Left ventricle myocardium inferior (tissue), 1 donor: ENCODE measurements at places on chromosomes 7 and 10.
A peak's percentile ranks its signal among the peaks of the same experiment; 100 is the strongest.

DNA sequence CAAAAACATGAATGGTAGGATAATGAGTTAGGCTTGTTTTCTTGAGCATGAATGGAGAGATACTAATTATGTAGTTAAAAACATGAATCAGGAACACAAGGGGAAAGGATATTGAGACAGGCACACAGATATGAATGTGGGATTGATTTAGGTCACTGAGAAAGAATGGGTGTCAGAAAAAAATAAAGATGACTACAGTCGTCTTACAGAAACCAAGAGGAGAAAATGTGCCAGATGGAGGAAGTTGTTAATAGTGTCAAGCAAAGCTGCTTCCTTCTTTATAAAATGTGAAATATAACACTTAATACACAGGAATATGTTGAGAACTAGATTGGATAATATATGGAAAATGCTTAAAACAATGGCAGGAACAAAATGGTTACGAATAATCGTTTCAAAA, 173.3 kb upstream of the BET1 start:
- no peaks in the 10 kb centered on the region for H3K27me3 ChIP-seq
- H3K27ac ChIP-seq = no peak overlapping the region
- no peak overlapping the region for H3K4me3 ChIP-seq
- peaks cover 21% of the 10 kb centered on the region for H3K4me1 ChIP-seq
- no peaks in the 10 kb centered on the region for H3K36me3 ChIP-seq

GRCh38 chr7:3630081-3630480, 329.0 kb downstream of the SDK1 start:
- H3K27me3 ChIP-seq = no peaks in the 10 kb centered on the region
- H3K4me3 ChIP-seq = no peak overlapping the region
- H3K4me1 ChIP-seq = no peaks in the 10 kb centered on the region
- DNase-seq = no peak

GRCh38 chr7:130344271-130344866, at the start of gene CPA5:
TSS of gene CPA5 (plus strand) at chr7:130344816. CDS start at chr7:130346486, 1,670 bp downstream.
- DNase-seq = no peak
- H3K4me3 ChIP-seq = no peak within 1 kb of the TSS
- H3K27me3 ChIP-seq = peaks cover 14% of the 10 kb centered on the region
- H3K36me3 ChIP-seq = no peaks in the 10 kb centered on the region
- no peaks in the 10 kb centered on the region for H3K4me1 ChIP-seq

GRCh38 chr7:51013218-51013786, 230.6 kb upstream of the GRB10 start:
- H3K36me3 ChIP-seq = no peaks in the 10 kb centered on the region
- peaks cover 46% of the 10 kb centered on the region for H3K4me1 ChIP-seq
- no peaks in the 10 kb centered on the region for H3K27me3 ChIP-seq
- no peak overlapping the region for H3K4me3 ChIP-seq

DNA sequence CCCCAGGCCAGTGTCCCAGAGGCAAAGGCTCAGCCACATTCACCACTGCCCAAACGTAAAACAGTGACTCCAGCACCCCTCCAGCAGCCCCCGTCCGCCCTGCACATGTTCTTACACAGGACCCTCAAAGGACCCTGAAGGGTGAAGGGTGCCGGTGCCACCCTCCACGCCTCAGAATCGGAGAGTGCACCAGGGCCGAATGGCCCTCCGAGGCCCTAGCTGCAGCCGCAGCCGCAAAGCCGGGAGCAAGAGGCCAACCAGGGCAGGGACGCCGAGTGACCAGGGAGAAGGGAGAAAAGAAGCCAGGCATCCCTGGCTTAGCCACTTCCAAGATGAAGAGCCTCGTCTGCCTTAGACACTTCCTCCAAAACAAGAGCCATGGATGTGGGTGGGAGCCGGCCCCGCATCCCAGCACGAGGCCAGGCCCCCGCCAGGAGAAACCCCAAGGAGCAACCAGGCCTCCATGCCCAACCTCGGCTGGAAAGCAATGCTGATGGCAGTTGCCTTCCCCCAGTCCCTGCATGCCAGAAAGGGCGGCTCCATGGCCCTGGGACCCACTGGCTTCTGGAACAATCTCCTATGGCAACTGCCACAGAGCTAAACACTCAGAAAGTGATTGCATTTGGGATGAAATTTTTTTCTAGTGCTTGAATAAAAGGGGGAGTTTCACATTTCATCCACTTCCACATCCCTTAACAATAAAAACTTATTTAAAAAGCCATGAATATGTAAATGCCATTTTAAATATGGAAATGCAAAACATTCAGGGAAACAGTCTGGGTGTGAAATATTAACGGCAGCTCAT, 92.3 kb downstream of the MAD1L1 start:
- H3K27me3 ChIP-seq = no peaks in the 10 kb centered on the region
- peaks cover 15% of the 10 kb centered on the region for H3K4me1 ChIP-seq
- no peak overlapping the region for H3K27ac ChIP-seq

- H3K4me3 ChIP-seq = peak overlapping the region; percentile 44
- DNase-seq = no peak
- H3K27ac ChIP-seq = peak overlapping the region; percentile 73
- no peaks in the 10 kb centered on the region for H3K36me3 ChIP-seq
- peaks cover 20% of the 10 kb centered on the region for H3K4me1 ChIP-seq
- no peaks in the 10 kb centered on the region for H3K27me3 ChIP-seq
Measured at GRCh38 chr10:3935933-3936359, 150.9 kb upstream of the KLF6 start.

DNA sequence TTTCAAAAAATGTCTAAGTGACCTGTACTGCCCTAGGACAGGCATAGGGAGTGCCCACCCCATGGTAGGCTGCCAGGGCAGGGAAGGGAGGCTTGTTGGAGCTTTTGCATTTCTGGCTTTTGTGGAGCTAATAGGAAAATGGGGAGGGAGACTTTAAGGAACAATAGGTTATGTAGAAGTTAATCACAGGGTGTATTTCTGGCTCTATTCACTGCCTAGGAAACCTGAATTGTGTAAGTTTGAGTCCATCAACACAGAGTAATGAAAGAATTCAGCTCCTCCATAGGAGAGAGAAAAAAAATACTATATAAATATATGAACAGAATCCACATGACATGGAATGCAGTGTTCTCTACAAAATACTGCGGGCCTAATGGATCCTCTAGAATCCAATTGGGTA, 661.5 kb downstream of the KCNMA1 start:
- no peak overlapping the region for H3K4me3 ChIP-seq
- H3K4me1 ChIP-seq = no peaks in the 10 kb centered on the region
- H3K36me3 ChIP-seq = no peaks in the 10 kb centered on the region
- DNase-seq = no peak

DNA sequence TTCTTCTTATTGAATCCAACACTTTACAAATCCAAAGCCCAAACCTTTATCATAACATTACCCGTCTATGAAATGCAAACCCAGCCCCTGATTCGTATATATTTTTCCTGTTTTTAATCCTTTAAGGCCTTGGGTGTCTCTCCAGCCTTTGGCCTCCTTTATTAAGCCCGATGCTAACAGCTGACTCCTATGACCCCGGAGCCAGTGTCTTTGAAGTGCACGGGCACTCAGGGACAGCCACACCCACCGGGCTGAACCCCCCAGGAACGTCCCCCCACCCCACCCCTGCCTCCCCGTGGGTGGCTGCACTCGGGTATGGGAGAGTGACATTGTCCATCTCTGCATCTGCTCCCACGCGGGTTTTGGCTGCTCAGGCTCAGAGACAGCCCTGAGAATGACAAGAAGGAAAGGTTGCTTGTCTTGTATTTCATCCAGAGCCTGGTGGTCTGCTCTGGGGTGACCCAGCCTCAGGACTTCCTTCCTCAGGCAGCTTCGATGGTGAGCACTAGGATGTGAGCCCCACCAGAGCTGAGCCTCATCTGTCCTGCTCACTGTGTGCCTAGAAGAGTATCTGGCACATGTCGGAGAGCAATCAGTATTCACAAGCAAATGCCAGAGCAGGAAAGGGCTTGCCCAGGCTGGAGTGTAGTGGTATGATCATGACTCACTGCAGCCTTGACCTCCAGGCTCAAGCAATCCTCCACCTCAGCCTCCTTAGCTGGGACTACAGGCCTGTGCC, 210.4 kb downstream of the SKIDA1 start:
- peak overlapping the region; percentile 62 for H3K27ac ChIP-seq
- H3K4me3 ChIP-seq = no peak overlapping the region
- H3K27me3 ChIP-seq = no peaks in the 10 kb centered on the region

GRCh38 chr7:117896339-117896738, 23.1 kb upstream of the CTTNBP2 start:
- no peak overlapping the region for H3K27ac ChIP-seq
- H3K27me3 ChIP-seq = no peaks in the 10 kb centered on the region
- no peaks in the 10 kb centered on the region for H3K4me1 ChIP-seq
- H3K4me3 ChIP-seq = no peak overlapping the region

GRCh38 chr10:46323176-46323575, 36.4 kb downstream of the ANTXRL start:
- peaks cover 11% of the 10 kb centered on the region for H3K4me1 ChIP-seq
- no peak for DNase-seq
- H3K36me3 ChIP-seq = no peaks in the 10 kb centered on the region
- no peaks in the 10 kb centered on the region for H3K27me3 ChIP-seq
- no peak overlapping the region for H3K27ac ChIP-seq

- peaks cover 6% of the 10 kb centered on the region for H3K4me1 ChIP-seq
- no peak for DNase-seq
- no peaks in the 10 kb centered on the region for H3K36me3 ChIP-seq
- H3K4me3 ChIP-seq = no peak overlapping the region
- no peak overlapping the region for H3K27ac ChIP-seq
Measured at GRCh38 chr7:123798532-123799188, 46.3 kb upstream of the HYAL4 start.

- no peak overlapping the region for H3K27ac ChIP-seq
- no peak overlapping the region for H3K4me3 ChIP-seq
- DNase-seq = no peak
Measured at GRCh38 chr10:25954851-25955250, 20.8 kb downstream of the MYO3A start.

DNA sequence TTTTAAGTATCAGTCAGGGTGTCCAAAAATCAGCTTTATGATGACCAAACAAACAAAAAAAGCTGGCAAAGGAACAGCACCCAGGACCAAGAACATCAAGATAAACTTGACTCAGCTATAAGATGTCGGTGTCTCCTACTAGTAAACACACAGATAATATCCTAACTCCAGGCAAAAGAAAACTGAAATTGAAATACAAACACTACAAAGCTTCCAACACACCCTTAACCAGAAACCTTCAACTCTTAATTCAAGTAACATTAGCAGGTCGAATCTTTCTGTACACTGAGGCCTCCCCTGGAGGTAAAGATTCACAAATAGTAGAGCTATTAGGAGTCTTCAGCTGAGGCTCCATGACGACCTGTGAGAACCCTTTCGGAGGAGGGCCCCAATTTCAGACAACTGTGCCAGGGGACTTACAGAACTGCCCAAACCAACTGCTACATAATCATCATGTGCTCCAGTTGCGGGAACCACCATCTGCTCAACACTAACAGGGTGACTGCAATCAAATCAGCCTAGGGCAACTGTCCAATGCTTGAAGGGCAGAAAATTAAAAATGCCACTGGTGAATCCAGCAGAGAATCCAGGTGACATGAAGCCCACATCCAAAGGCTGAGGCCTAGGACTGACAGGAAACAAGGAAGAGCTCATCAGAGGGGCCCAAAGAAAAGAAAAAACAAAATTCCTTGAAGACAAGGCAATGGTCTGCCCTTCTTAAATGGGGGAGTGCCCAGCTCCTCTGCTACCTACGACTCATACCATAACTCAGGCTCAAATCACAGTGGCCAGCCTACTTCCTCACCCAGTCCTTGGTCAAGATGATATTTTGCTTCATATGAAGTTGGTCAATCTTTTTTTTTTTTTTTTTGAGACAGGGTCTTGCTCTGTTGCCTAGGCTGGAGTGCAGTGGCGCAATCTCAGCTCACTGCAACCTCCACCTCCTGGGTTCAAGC, 20.0 kb downstream of the XPNPEP1 start:
- no peaks in the 10 kb centered on the region for H3K27me3 ChIP-seq
- H3K36me3 ChIP-seq = peaks cover 28% of the 10 kb centered on the region
- H3K27ac ChIP-seq = peak overlapping the region; percentile 85
- DNase-seq = no peak
- peaks cover 81% of the 10 kb centered on the region for H3K4me1 ChIP-seq
- H3K4me3 ChIP-seq = peak overlapping the region; percentile 36

- peak overlapping the region; percentile 89 for H3K27ac ChIP-seq
- H3K4me3 ChIP-seq = no peak overlapping the region
- no peak for DNase-seq
- peaks cover 31% of the 10 kb centered on the region for H3K36me3 ChIP-seq
Measured at GRCh38 chr10:102595897-102596296, 48.4 kb upstream of the TRIM8 start.

GRCh38 chr7:20959281-20959680, 172.6 kb upstream of the SP8 start:
- no peaks in the 10 kb centered on the region for H3K4me1 ChIP-seq
- DNase-seq = no peak
- no peaks in the 10 kb centered on the region for H3K36me3 ChIP-seq
- H3K27me3 ChIP-seq = no peaks in the 10 kb centered on the region
- no peak overlapping the region for H3K27ac ChIP-seq

GRCh38 chr7:81110673-81111072, 191.8 kb upstream of the SEMA3C start:
- no peaks in the 10 kb centered on the region for H3K36me3 ChIP-seq
- no peaks in the 10 kb centered on the region for H3K27me3 ChIP-seq
- no peak overlapping the region for H3K4me3 ChIP-seq
- no peaks in the 10 kb centered on the region for H3K4me1 ChIP-seq

- H3K27me3 ChIP-seq = peaks cover 41% of the 10 kb centered on the region
- no peak within 1 kb of the TSS for H3K4me3 ChIP-seq
- no peaks in the 10 kb centered on the region for H3K36me3 ChIP-seq
- no peaks in the 10 kb centered on the region for H3K4me1 ChIP-seq
- no peak for DNase-seq
- no peak within 1 kb of the TSS for H3K27ac ChIP-seq
Measured at GRCh38 chr7:95324431-95324830, at the start of gene PON1. TSS of gene PON1 (minus strand) at chr7:95324532. CDS start at chr7:95324475, 57 bp downstream.

GRCh38 chr7:26349005-26349915, 57.6 kb downstream of the SNX10 start:
- H3K27me3 ChIP-seq = peaks cover 34% of the 10 kb centered on the region
- H3K27ac ChIP-seq = no peak overlapping the region
- no peaks in the 10 kb centered on the region for H3K36me3 ChIP-seq
- no peak for DNase-seq
- H3K4me3 ChIP-seq = no peak overlapping the region

- DNase-seq = no peak
- no peak overlapping the region for H3K4me3 ChIP-seq
- H3K27ac ChIP-seq = no peak overlapping the region
Measured at GRCh38 chr10:113015201-113015600, 65.2 kb downstream of the TCF7L2 start.

GRCh38 chr10:127787873-127788272, 50.9 kb downstream of the FOXI2 start:
- H3K27me3 ChIP-seq = peaks cover 24% of the 10 kb centered on the region
- DNase-seq = no peak
- no peaks in the 10 kb centered on the region for H3K36me3 ChIP-seq
- H3K4me3 ChIP-seq = no peak overlapping the region
- no peaks in the 10 kb centered on the region for H3K4me1 ChIP-seq

DNA sequence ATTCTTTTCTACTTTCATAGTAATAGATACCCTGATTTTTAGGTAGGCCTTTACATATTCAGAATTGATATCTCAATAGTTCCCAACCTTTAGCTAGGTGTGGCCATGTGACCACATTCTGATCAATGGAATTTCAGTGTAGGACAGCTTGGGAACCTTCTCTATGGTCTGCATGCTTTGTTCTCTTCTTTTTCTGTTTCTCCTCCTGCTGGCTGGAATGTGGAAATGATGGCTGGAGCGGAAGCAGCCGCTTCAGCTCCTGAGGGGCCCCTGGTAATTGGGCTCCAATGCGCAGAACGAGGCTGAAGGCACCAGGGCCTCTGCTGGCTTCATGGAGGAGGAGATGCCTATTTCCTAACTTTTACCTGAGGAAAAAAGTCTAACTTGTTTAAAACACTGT, 152.6 kb downstream of the ZMYND11 start:
- peaks cover 69% of the 10 kb centered on the region for H3K36me3 ChIP-seq
- peaks cover 6% of the 10 kb centered on the region for H3K4me1 ChIP-seq
- no peak for DNase-seq
- H3K27me3 ChIP-seq = no peaks in the 10 kb centered on the region
